ENCODE measurements at places on chromosomes 1 and 21.

- DNase-seq: peak; percentile 22
Observed at GRCh38 chr1:6490181-6491080, 1.0 kb downstream of the PLEKHG5 start.

- no peak for DNase-seq
Observed at GRCh38 chr1:203381151-203381751, 30.3 kb upstream of the FMOD start.

GRCh38 chr1:11037740-11038182 is 9.3 kb downstream of the MASP2 start:
- DNase-seq: peak; percentile 85

DNA sequence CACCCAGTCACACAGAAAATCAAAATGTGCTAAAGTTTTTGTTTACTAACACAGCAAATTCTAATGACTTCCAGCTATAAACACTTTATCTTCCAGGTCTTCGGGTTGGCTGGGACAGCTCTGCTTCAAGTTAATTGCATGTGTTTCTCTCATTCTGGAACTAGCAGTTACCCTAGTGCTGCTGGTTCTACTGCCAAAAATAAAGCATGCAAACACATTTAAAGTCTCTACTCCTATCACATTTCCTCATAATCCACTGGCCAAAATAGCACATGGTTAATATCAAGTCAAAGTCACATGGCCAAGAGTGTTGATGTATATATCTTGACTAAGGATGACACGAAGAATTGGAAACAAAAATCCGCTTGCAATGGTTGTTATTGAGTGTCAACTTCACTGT is 973.1 kb upstream of the ADGRL2 start:
- DNase-seq: no peak

- no peak for DNase-seq
Observed at GRCh38 chr1:227759341-227760300, 24.4 kb downstream of the SNAP47 start.

DNA sequence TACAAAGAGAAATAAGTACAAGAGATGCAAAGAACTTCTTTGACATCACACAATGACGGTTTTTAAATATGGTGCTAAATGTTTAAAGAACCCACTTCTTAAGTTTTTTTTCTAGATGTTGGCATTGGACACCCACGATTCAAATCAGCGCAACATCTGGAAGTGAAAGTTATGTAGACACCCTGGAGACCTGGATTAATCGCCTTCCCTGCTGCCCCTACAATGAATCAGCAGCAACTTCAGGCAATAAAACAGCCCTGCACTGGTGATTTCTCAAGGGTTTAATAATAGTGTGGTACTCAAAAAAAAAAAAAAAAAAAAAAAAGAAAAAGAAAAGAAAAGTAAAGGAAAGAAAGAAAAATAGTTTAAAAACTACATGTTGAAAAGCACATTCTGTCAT is 248.3 kb downstream of the NUF2 start:
- no peak for DNase-seq
